ENCODE measurements at places on chromosomes 5 and 9.

DNA sequence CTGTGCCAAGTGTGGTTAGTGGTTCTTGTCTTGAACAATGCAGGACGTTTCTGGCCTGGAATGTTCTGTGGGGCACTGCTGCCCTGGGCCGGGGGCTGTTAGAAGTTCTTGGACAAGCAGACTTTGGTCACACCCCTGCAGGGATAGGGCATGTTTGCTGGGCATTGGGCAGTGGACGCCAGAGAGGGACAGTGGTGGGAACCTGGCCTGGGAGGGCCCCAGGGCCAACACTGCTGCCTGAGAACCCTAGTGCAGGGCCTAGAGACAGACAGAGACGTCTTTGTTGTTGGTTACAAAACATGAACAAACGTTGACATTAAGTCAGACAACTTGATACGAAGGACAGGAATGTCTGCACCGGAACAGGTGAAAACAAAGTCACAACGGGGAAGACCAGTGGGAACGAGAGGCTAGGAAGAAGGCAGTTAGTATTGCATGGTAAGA is 57.0 kb downstream of the WNK2 start:
- DNase-seq, result no peak

DNA sequence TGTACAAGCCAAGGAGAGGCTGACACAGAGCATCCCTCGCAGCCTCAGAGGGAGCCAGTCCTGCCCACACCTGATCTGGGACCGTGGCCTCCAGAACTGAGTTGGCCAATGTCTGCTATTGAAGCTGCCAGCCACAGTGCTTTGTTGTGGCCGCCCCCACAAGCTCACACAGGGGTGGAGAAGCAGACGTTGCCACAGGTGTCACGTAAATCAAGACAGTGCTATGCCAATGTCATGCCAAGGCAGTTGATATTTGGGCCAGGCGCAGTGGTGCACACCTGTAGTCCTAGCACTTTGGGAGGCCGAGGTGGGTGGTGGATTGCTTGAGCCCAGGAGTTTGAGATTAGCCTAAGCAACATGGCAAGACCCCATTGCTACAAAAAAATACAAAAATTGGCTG is 17.3 kb upstream of the TERT start:
- no peak for DNase-seq

DNA sequence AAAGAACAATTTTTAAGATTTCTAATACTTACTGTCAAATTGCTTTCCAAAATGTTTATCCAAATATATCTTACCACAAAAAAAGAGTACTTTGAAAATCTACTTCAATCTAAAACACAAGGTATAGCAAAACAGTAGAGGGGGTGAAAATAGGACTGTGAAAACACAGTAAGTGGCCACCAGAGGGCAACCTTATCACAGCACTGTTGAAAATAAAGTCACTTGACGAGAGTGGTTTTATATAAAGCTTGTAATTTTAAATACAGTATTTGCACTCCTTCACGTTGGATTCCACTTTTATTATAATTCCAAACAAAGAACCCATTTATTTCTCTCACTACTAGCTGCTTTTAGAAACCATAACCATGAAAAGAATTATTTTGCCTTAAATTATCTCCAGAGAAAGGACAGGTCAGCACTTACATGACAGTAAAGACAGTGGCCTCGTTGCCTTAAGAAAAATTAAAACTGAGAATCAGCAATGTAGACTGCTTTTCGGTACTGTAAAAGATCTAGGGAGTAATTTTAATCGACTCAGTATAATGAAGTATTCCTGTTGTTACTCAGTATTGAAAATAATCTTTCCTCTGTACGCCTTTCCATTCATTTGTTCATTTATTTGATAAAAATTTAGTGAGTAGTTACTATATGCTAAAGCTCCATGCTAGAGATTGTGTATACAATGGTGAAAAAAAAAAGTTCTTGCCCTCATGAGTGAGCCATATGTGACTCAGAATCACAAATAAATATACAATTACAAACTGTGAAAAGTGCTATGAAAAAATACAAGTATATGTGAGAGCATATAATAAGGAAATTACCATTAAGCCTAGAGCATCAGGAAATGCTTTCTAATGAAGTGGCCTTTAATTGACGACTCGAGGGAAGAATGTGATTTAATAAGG is 40.0 kb upstream of the CDK5RAP2 start:
- no peak for DNase-seq

DNA sequence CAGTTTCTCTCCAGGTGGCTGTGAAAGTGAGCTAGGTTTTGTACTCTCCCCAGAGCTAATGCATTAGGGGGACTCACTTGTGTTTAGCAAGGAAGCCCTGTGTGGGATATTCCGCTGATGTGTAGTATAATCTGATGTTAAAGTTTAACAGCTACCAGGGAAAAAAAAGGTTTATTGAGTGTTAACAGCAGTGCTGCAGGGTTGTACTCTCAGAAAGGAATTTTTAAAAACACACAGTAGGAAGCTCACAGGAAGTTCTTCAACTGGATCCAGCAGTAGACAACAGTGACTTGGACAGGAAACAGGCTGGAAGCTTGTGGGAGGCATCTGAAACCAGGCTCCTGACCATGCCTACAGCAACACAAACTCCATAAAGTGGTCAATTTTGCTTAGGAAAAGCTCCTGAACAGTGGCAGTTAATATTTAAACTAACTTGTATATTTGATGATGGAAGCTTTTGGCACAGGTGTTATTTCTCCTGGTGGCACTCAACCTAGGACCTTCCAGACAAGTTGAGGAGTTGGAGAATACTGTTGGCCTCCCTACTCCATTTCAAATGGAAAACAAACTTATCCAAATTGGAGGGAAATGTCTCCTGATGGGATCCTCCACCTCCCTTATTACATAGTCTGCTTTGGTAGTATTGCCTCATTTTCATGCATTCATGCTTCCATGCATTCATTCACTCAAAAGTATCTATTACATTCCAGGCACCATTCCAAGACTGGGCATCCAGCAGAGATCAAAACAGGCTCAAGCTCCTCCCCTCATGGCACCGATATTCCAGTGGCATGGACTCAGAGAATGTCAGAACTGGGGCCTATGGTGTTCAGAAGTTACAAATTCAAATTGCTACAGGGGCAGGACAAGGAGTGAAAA is 54.7 kb downstream of the FOXD1 start:
- DNase-seq, result no peak

DNA sequence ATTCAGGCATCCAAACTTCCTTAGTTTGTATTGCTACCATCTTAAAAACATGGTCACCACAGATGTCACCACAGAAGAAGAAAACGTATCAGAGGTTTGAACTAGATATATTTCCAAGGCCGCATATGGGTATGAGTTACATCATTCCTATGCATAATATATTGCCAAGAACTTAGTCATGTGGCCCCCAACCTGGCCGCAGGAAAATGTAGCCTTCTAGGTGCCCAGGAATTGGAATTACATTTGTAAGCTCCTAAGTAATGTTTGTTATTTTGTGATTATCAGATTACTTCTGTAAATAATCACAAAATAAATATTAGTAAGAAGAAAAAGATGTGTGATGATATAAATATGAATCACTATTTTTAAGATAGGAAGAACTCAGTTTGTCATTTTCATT is 351.4 kb downstream of the ISL1 start:
- no peak for DNase-seq

GRCh38 chr5:151670953-151671636 is 15.6 kb downstream of the SPARC start:
- no peak for DNase-seq

GRCh38 chr9:105932276-105932675 is 237.9 kb downstream of the TMEM38B start:
- DNase-seq, result no peak

DNA sequence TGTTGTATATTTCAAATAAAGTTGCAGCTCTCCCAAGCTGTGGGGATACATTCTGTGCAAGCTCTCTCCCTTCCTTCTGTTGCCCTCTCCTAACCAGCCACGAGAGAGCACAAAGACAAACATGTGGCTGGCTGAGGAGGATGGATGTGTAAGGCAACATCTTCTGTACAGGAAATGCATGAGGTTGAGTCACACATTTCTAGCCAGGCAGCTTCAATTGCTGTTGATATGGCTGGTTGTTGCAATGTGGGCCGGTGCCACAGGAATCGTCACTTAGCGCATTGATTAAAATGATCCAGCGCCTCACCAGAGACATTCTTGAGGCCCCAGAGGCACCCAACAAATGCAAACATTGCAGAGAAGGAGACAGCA is 207.1 kb downstream of the ICE1 start:
- no peak for DNase-seq

GRCh38 chr9:110389148-110389750 is 51.6 kb upstream of the TXNDC8 start:
- no peak for DNase-seq

- no peak for DNase-seq
Observed at GRCh38 chr9:132975961-132976360, 2.5 kb upstream of the GFI1B start.

- no peak for DNase-seq
Observed at GRCh38 chr9:93659837-93660177, 83.4 kb downstream of the PHF2 start.

DNA sequence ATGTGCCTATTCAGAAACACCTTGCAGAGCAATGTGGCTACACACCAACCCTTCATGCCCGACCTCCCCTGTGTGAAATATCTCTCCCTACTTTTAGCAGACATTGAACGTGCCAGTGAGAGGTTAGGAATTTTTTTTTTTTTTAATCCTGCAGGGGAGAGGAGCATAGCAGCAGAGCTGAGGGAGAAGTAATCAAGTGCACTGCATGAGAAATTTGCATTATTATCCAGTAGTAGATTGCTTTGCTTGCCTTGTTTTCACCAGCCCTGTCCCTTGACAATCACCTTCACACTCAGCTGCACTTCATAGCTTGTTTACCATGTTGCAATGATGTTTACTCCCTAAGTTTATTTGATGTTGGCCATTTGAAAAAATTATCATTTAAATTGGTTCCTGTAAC is 489.6 kb upstream of the ZNF608 start:
- no peak for DNase-seq

DNA sequence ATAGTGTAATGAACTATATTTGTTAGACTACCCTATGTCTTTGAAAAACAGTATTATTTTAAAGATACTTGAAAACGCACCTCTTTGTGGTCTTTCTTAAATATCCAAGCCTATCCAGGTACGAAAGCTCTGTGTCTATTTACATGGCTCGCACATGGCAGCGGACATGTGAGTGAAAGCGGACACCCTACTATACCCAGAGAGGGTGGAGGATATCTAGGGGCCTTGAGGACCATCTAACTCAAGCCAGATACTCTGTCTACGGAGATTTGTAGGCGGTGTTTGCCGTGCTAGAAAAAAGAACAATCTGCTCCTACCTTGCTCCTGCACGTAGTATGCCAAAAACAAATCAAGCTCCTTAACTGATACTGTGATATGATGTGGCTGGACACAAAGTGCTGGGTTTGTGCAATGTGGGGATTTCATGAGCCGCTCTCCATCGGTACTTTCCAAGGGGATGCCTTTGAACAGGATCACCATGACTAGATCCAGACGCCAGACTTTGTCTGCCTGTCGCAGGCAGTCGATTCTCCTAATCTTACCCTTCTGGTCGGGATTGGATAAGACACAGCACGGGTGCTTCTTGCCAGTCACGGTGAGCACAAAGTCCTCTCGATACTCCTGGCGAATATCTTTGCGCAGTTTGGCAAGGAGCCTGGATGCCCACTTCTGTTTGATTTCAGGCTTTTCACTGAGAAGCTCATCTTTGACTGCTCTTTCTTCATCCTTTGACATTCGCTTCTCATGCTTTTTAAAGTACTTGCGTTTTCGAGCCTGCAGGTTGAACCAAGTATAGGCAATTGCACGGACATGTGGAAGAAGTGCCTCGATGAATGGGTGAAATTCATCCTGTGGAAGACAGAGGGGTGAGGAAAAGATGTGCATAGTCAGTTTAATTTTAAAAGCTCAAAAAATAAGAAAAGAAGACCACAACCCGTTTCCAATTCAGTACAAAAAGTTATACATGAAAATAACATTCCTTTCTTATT is 7.0 kb downstream of the NFIB start:
- DNase-seq, result no peak

DNA sequence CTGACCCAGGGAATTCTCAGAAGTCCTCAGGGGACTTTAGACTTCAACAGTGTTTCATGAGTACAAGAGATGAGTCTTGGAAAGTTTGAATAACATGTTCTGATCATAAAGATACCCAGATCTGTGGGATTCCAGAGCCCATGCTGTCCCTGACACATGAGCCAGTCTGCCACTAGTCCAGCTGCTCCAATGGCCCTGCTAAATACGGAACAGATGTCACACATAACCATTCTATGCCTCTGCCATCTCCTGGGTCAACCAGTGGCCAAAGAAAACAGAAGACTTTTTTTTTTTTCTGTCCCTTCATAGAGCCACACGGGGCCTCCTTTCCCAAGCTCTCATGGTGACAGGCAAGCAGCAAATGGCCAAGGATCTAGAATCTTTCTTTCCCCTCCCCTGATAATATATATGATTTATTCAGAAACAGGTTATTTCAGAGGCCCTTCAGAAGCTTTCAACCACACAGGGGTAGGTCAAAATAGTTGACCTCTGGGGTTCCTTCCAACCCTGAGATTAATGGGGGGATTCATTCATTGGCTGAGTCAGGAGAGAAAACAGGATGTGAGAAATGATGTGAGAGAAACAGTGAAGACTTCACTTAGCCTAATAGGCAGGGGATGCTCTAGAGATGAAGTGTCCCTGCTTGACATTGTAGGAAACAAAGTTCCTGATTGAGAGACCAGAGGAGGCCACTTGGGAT is 367.7 kb downstream of the CDK5RAP2 start:
- no peak for DNase-seq

GRCh38 chr9:123084256-123084655 is 50.8 kb downstream of the GPR21 start:
- DNase-seq, result no peak

DNA sequence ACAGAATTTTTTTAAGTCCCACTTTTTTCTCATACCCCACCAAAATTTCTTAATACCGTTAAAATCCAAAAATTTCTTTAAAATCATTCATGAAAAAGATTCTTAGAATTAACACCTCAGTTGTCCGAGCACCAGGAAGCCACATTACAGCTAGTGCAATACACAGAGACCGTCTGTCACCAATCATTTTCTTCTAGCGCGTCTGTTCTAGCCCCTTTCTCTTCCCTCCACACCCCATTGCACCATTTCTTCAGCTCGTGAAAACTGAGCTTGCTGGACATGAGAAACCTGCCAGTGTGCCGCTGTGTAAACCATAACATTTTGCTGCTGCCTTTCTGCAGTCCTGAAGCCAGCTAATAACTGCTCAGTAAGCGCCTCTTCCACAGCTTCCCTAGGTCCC is 5.0 kb downstream of the SFXN1 start:
- no peak for DNase-seq

DNA sequence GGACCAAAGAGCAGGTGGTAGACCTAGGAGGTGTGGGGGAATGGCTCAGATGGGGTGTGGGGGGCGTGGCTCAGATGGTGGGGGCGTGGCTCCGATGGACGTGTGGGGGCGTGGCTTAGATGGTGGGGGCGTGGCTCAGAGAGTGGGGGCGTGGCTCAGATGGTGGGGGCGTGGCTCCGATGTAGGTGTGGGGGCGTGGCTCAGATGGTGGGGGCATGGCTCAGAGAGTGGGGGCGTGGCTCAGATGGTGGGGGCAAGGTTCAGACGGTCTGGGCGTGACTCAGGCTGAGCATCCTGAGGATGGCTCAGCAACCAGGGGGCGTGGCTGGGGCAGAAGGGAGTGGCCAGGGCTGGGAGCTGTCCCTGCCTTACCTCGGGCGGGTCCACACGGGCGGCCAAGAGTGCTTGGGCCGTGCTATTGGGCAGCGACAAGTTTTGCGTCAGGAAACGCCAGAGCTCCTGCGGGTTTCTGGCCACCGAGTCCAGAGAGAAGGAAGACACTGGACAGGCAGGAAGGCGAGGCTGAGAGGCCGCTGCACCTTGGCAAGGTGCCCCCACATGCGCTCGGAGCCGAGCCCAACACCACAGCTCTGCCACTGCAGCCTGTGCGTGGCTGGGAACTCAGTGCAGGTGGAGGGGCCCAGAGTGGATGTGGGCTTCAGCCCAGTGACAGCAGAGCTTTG is 5.9 kb downstream of the ABCA2 start:
- no peak for DNase-seq

Measured in GM04503 (cell line).